Amniotic stem cell (primary cell): ENCODE measurements at places on chromosomes 3 and 15.

DNA sequence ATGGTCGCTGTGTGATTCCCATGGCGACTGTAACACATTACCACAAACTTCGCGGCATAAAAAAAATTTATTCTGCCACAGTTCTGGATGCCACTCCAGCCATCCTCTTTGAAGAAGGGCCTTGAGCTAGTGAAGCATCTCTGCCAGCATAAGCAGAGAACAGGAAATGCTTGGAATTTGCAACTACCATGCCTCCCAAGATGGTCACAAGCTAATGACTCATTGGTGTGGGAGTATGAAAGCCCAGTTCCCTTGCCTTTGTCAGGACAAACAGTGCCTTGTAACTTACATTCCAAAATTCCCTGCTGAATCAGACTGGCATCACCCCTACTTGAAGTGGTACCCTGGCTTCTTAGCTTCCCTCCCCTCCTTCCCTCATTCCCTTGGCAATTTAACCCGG lies 129.7 kb downstream of the PROS1 start:
- peak; percentile 22 for DNase-seq

- DNase-seq, result no peak
These were observed 397.1 kb downstream of the CACNA2D3 start for GRCh38 chr3:54519493-54519892.

DNA sequence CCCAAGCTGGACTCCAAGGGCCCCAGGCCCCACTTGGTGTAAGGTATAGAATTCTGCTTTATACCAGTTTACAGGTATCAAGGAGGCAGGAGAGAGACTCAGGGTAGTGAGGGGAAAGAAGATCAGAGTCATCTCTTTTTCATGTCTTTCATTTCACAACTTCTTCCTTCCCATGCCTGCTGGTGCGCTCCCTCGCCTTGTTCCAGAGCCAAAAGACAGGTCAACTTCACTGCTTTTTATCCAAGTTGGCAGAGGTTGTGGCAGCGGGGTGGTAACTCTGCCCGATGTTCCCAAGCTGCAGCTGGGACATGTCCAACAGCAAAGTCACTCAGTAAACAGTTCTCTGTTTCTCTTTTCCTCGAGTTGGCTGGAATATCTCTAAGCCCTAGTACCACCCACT lies 86.3 kb upstream of the TCF12 start:
- DNase-seq, result no peak

GRCh38 chr3:183327343-183327742 lies 74.3 kb downstream of the B3GNT5 start:
- no peak for DNase-seq

DNA sequence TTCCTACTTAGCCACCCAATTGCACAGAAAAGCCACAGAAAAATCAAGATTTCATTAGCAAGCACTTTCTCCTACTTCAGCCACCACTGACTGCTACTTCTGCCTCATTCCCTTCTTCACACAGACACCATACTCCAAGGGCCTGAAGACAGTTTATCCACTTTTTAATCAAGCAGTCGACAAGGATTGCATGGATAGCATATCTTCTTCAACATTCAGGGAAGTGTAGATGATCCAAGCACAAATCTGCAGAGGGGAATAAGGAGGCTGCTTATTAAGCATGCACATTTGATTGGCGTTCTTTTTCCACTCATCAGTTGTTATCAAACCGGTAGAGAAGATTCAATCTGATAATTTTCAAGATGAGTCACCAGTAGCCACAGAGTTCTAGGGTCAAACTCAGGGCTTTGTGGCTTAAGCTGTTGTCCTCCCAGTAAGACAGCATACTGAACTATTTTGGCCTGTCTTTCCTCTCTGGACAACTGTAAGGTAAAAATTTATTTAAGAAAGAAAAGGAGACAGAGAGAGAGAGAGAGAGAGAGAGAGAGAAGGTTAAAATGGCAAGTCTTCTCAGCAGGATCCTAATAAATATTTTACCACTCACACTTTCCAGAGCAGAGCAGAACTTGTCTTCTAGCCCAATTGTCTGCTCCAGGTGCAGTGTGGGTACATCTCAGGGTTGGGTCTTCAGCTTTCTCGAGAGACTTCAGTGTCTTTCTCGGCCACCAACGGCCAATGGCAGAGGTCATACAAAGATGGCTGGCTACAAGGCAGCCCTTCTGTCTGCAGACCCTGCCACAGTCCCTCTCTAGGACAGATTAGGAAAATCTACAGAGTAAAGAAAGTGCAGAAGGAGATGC lies 80.6 kb upstream of the BHLHE40 start:
- no peak for DNase-seq

DNA sequence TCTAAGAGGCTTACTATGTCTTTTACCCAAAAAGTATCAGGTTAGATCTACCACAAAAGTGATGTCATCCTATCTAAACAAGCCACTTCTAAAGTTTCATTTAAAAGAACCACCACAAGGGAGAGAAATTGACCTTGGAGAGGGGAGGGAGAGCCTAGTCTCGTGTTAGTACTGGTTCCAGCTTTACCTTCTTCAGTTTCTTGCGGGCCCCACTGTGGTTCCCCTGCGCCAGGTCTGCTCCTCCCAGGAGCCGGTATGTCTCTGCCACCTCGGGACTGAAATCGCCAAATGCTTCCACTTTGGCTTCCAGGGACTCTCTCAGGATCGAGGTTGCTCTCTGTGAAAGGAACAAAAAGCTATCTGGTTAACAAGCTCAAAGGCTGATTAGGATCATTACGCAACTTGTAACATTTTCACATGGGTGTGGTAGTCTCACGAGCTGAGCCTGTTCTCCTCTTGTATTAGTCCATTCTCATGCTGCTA lies 51.1 kb downstream of the SYNM start:
- DNase-seq, result no peak

- no peak for DNase-seq
These were observed 124.5 kb upstream of the PLXNA1 start for GRCh38 chr3:126858401-126858800.

DNA sequence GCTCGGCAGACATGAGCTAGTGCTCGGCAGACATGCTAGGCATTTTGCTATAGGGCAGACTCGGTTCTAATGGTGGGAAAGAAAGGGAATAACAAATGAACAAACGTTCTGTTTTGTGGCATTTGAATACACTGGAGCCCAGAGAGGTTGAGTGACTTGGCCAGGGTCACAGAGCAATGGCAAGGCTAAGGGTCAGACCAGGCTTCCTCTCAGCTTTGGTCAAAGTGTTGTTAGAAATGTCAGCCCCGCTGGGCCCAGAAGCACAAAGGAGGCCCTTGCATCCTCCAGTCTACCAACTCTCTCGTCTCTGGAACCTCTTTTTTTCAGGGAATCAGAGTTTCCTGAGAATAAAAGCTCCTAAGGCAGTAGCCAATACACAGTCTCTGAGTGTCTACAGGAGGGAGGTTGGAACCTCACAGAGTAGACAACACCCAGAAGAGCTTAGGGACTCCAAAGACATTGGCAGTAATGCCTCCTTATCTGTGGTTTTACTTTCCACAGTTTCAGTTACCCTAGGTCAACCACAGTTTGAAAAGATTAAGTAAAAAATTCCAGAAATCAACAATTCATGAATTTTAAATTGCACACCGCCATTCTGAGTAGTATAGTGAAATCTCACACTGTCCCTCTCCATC lies 47.3 kb downstream of the SSUH2 start:
- no peak for DNase-seq

GRCh38 chr15:67865331-67865730 lies 25.5 kb upstream of the RNU6-1 start:
- no peak for DNase-seq

- DNase-seq, result no peak
These were observed 64.0 kb upstream of the TRA2B start for GRCh38 chr3:186001842-186002241.

- no peak for DNase-seq
These were observed 130.6 kb upstream of the FHIT start for GRCh38 chr3:61381745-61382392.

GRCh38 chr3:117567382-117567781 lies 857.8 kb downstream of the TUSC7 start:
- DNase-seq, result no peak

GRCh38 chr3:141660614-141660947 lies 77.5 kb upstream of the RNF7 start:
- DNase-seq, result no peak

- no peak for DNase-seq
These were observed 10.4 kb upstream of the TJP1 start for GRCh38 chr15:29832709-29833108.

DNA sequence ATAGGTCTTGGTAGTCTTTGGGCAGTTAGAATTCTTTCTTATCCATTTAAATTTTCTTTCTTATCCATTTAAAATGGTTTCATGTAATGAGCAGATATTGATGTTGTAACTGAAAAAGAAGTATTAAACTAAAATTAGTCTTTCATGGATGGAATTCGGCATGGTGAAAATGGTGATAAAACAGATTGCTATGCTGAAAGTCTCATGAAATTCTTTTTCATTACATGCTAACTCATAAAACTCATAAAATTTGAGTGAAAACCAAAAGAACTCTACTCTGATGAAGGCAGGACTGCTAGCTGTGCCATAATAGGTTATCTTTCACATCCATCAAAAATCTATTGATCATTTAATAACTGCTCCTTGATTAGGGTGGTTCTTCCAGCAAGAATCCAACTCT lies 3.9 kb upstream of the CD96 start:
- no peak for DNase-seq

DNA sequence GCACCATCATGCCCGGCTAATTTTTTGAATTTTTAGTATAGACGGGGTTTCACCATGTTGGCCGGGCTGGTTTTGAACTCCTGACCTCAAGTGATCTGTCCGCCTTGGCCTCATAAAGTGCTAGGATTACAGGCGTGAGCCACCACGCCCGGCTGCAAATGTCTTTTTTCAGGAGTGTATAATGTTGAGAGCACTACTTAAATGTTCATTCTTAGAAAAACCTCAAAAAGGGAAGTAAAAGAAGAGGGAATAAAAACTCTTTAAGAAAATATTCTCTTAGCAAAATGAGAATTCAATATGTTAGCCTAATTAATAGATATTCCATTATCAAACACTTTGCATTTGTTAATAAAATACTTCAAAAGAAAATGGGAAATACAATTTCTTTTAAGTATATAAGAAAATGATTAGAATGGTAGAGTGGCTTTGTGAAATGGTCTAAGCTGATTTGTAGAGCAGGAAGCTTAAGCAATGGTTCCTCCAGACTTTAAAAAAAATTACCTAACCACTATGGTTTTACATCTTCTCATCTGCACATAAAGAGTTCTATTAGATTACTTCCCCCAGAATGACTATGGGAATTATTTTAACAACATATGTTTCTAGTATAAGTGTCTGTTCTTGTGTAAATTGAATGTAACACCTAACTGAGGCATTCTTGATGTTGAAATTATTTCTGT lies 226.7 kb upstream of the ALCAM start:
- DNase-seq, result no peak

- no peak for DNase-seq
These were observed 91.0 kb upstream of the RPL32 start for GRCh38 chr3:12932347-12932746.

DNA sequence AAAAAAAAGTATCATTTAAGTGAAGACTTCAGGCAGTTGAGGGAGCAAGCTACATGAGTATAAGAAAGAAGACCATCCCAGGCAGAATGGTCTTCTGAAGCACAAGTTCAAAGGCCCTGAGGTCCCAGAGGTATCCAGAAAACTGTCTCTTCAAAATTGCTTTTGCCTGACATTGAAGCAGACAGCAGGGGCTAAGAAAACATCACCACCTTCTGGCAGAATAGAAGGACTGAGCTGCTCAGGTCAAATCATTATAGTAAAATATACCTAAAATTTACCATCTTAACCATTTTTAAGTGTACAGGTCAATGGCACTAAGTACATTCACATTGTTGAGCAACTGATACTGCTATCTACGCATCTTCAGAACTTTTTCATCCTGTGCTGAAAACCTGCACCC lies 16.4 kb downstream of the GPR160 start:
- DNase-seq, result no peak

DNA sequence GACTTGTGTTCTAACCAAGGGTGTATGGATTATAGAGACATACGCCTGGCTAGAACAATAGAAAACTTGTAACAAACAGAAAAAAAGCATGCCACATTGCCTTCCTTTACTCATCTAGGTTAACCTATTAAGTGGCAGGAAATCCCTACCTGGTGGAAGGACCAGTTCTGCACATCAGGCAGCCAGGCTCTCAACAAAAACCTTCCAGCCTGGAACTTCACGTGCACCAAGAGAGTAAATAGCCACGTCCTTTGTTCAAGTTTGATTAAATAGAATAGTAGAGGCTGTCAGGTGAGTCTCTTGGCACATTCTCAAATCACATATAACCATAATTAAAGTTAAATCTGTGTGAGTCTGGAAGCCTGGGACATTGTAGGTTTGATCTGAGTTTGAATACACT lies 85.0 kb upstream of the DPH6 start:
- DNase-seq, result no peak

- no peak for DNase-seq
These were observed 6.0 kb upstream of the SLC28A1 start for GRCh38 chr15:84878504-84878903.

GRCh38 chr3:73491287-73491662 lies 133.5 kb downstream of the PDZRN3 start:
- no peak for DNase-seq

DNA sequence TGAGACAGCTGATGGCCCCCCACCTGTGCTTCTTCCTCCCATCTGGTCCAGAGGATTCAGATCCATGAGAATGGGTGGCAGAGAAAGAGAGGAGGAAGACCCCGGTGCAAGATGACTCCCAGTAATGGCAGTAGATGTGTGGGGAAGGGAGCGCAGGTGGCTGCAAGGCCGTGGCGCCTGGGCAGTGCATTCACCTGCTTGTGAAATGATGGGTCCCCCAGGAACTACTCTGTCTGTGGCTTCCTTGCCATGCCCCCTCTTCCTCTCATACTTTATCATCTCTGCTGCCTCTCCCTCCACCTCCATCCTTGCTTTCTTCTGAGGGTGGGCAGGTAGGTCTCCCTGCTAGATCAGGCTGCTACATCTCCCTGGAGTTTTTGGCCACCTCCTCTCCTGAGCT lies 23.3 kb downstream of the ZNF710 start:
- no peak for DNase-seq

DNA sequence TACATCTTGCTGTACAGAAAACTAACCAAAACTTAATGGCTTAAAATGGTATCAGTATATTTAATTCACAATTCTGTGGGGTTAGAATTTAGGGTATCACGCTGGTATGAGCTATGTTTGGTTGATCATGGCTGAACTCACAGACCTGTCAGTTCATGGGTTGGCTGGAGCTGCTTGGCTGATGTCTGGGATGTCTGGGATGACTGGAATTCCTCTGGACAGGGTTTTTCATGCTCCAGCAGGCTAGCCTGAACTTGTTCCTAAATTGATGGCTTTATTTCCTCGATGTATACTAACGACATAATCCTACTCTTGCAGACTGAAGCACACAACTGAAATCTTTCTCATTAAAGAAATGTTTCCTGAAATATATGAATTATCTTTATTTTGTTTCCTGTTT lies 338.9 kb upstream of the GBE1 start:
- DNase-seq, result no peak

GRCh38 chr15:74628199-74628598 lies 12.6 kb downstream of the CLK3 start:
- DNase-seq, result no peak

DNA sequence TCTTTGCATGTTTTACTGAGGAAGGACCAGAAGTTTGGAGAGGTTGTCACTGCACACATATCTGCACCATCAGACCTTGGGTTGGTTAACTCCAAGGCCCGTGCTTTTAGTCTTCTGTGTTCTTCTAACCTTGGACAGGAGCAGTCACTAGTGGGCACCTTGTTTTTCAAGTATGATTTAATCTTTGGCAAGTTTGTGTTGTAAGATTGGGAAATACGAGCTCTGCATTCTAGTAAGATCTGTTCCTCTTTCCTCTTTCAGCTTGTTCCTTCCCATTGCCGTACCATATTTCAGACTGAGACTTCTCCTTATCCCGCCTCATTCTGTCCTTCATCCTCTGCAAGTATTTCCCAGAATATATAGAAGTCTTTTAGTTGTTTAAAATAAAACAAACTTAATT lies 5.1 kb downstream of the TMOD2 start:
- DNase-seq, result no peak
